Stimulated activated CD4-positive, alpha-beta T cell treated with anti-CD3 and anti-CD28 coated beads, TNF-alpha, amount 100 ng/mL, for 4 hours (primary cell): ENCODE measurements at places on chromosomes 2 and 18.

- no peak for DNase-seq
Measured at GRCh38 chr18:42271647-42272414, 316.8 kb downstream of the PIK3C3 start.

- no peak for DNase-seq
Measured at GRCh38 chr2:236633219-236633570, 63.6 kb downstream of the ACKR3 start.

- no peak for DNase-seq
Measured at GRCh38 chr18:6994056-6994770, 123.4 kb downstream of the LAMA1 start.

DNA sequence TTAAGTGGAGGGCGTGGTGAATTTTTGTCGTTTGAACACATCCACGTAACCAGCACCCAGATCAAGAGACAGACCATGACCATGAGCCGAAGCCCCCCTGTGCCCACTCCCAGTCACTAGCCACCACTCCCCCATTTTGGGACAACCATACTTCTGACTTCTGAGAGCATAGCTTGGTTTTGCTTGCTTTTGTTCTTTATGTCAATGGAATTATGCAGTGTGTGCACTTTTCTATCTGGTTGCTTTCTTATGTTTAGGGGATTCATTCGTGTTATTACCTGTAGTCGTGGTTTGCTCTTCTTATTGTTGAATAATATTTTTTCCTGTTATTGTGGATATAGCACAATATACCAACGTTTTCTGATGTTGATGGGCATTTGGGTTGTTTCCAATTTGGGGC lies 141.7 kb downstream of the GLI2 start:
- DNase-seq: no peak

DNA sequence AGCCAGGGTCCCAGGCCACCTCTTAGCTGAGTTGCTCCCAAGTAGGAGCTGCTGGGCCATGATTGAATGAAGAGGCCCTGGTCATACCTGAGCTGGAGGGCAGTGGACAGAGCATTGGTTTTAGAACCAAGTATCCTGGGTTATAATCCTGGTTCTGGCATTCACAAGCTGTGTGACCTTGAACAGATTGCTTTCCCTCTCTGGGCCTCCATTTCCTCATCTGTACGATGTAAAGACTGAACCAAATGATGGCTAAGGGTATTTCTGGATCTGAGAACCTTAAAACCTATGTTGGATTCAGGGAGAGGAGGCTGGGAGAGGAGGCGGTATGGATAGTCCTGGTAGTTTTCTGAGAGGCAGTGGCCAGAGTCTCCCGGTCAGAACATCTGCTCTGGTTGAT lies 31.0 kb downstream of the KCNK3 start:
- DNase-seq: no peak

- no peak for DNase-seq
Measured at GRCh38 chr2:179562330-179562885, 297.8 kb upstream of the SESTD1 start.

- DNase-seq: no peak
Measured at GRCh38 chr2:40004336-40004735, 225.3 kb upstream of the THUMPD2 start.

DNA sequence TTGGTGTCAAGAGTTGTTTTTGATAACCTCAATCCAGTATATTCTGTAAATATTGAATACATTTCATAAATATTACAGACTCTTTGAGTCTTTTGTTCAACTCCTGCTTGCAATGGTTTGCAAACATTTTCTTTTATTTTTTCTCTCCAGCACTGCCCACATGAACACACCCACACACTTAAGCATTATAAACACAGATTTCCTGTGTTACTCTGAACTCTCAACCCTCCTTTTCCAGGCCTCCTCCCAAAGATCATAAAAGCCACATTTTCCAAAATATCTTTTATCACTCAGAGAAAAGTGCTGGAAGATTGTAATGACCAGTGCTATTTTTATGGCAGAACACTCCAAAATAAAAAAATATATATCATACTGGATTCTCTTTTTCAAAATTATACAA lies 20.5 kb downstream of the ARHGAP25 start:
- no peak for DNase-seq

- DNase-seq: no peak
Measured at GRCh38 chr18:5961097-5961827, 65.9 kb upstream of the TMEM200C start.

DNA sequence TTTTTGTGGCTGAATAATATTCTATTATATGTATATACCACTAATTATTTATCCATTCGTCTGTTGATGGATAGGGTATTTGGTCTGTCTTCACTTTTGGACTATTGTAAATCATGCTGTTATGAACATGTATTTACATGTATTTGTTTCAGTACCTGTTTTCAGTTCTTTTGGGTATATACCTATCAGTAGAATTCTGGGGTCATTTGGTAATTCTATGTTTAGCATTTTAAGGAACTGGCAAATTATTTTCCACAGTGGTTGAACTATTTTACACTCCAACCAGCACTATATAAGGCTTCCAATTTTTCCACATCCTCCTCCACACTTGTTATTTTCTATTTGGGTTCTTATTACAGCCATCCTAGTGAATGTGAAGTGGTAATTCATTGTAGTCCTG lies 12.4 kb upstream of the TANK start:
- DNase-seq: no peak

DNA sequence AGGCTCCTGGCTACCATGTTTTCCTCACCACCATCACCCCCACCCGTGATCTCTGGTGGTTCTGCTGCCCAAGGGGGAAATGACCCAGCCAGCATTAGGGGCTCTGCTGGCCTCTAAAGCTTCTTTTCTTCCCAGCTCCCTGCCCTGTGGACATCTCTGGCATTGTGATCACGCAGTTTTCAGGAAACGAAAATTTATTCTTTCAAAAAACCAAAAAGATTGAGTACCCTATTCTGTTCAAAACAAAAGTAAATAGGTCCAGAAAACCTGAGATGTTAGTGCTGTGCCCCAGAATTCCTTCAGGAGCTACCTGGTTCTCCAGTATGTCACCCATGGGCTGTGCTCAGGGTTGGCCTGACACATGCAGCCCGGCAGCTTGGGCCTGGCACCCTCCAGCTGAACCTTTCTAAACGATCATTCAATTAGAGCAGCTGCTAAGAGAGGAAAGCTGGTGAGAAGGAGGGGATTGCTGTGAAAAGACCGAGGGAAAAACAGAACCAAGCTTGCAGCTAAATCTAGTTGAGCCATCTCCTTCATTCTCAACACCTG lies 157.5 kb downstream of the MGAT5 start:
- DNase-seq: no peak

DNA sequence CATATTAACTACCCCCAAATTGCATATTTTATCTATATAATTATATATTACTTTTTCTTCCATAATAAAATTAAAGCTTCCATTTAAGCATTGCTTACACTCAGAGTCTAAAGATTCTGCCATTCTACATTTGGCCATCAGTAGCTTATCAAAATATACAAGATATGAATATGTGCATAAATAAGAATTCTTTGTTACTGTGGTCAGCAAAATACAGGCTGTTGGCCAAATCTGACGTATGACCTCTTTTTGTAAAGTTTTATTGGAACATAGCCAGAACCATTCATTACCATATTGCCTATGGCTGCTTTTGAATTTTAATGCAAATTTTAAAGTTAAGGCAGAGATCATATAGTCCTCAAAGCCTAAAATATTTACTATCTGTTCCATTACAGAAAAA lies 643.9 kb upstream of the VRK2 start:
- no peak for DNase-seq

DNA sequence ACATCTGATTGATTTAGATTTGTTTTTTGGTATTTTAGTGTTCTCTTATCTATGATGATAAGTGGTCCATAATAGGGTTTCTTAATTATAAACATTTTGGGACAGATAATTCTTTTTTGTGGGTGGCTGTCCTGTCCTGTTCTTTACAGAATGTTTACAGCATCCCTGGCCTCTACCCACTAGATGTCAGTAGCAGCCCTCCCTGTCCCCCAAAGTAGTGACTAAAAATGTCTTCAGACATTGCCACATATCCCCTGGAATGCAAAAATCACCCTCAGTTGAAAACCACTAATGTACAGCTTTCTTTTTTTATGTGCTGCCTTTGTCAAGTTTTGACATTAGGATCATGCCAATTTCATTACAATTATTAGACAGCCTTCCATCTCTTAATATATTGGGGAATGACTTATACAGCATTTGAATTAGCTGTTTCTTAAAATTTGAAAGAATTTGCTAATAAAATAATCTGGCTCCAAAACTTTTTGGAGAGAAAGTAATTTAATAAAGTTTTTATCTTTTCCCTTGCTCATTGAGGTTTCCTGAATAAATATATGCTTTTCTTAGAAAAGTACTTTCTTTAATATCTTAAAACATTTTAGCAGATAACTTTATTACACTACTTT lies 19.5 kb downstream of the WIPF1 start:
- DNase-seq: peak; percentile 26

GRCh38 chr2:84799772-84800171 lies 81.1 kb downstream of the TRABD2A start:
- DNase-seq: no peak

DNA sequence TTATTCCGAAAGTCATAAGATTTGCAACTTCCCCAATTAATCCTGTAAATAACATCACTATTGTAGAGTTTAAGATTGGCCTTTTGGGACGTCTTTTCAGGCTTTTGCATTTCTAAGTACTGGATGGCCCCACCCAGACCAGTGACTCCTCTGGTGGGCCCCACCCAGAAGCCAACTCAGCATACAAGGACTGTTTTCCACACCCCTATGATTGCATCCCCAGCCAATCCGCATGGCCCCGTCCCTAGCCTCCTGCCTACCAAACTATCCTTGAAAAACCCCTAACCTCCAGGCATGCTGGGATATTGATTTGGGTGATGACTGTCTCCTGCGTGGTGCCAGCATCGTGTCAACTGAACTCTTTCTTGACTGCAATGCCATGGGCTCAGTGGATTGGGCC lies 24.5 kb upstream of the TGIF1 start:
- no peak for DNase-seq

DNA sequence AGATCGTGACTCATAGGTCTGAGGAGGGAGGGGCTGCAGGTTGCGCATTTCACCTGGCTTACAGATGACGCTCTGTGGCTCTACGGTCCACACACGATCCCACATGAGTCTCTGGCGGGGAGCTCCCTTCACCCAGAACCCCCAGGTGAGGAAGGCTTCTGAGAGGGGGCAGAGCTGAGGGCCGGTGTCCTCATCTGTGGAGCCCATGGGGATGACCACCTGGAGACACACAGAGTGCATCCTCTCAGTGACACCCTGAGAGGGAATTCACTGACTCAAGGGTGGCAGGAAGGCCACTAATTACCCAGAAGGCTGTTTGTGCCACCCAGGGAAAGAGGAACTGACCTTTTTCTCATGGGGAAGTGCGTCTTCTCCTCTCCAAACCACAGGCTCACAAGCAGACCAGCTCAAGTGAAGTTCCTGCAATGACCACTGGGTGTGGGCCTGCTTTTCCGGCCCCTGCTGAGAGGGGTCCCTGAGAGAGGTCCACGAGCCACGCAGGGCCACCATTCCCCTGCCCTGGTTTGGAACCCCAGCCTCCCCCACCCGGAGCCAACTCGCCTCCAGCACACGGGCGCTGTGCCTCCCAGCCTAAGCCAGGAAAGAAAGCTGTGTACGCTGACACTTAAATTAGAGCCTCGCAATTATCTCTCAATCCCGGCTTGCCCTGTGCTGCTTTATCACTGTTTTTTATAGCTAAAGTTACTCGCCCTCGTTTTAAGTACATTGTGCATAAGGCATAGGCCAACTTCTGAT lies 114.1 kb downstream of the BCL11A start:
- no peak for DNase-seq

- no peak for DNase-seq
Measured at GRCh38 chr2:236919209-236919608, 166.5 kb upstream of the COPS8 start.

DNA sequence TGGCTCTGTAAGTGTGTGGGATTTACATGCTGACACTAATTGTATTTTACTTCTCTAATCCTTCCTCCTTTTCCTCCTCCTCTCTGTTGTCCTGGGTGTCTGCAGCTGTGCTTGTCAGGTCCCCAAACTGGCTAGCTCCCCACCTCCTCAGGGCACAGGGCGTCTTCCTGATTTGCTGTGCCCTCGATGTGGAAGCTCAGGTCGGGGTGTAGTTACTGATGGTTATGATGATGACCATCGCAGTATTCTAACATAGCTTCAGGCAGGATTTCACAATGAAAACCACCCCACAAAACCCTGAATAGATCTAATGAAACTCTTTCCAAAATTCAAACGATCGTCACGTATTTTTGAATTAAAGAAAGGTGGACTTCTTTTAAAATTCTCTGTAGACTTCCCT lies 428.4 kb downstream of the TGIF1 start:
- DNase-seq: no peak

GRCh38 chr2:113178891-113179290 lies 5.1 kb downstream of the PSD4 start:
- DNase-seq: no peak

- no peak for DNase-seq
Measured at GRCh38 chr2:216372761-216373291, 543 bp upstream of the MARCHF4 start.

DNA sequence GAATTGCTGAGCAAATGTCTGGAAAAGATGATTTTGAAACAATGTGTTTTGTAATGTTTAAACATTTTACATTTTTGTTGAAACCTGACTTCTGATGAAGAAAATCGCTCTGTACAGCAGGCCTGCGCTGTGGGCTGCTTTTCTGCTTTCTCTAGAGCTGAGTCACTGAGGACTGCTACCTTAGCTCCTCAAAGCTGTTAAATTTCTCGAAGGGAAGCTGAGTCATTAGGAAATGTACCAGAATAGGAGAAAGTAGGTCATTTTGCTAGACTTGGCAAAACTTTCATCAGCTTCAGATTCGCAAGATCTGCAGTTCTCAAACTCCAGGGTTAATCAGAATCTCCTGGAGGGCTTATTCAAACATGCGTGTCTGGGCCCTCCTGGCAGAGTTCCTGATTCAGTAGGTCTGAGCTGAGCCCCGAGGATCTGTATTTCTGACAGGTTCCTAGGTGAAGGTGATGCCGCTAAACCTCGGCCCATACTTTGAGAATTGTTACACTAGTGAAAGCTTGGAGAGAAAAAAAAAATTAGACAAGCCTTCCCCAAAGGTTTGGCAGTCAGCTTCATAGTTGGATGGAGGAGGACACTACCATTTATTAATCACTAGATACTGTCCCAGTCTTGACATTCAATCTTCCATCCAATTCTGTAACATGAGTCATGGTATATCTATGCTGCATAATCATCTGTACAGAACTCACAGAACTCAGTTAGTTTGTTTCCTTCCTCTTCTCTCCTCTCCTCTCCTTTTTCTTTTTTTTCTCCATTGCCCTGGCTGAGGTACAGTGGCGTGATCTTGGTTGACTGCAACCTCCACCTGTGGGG lies 297.6 kb downstream of the PARD3B start:
- DNase-seq: no peak

- DNase-seq: no peak
Measured at GRCh38 chr18:6574631-6575030, 154.9 kb upstream of the ARHGAP28 start.

GRCh38 chr2:72146347-72147302 lies 1.0 kb downstream of the CYP26B1 start:
- no peak for DNase-seq
